ENCODE measurements at places on chromosomes 16 and 17. TPM values are rescaled to one million over a fixed set of nuclear protein-coding genes. Genes with fewer than 3 reads are reported as not detected.

Gene CSH1
- total RNA-seq: 0.42 TPM

Gene CD2BP2
- 20.0 TPM for total RNA-seq

Gene GPR139
- total RNA-seq: not detected

Gene DYNLRB2
- total RNA-seq: 1.9 TPM

Data from urinary bladder (tissue), 4 donors.